ENCODE measurements at places on chromosomes 4 and X. TPM values are rescaled to one million over a fixed set of nuclear protein-coding genes. Genes with fewer than 3 reads are reported as not detected.

Gene MAGEA4
- not detected for polyA plus RNA-seq

- no peak for DNase-seq
These were observed 45.7 kb upstream of the SLC34A2 start for GRCh38 chr4:25609976-25610375.

- DNase-seq: no peak
These were observed 77.9 kb downstream of the DCTD start for GRCh38 chr4:182839256-182839655.

- DNase-seq: no peak
These were observed 177.6 kb downstream of the RNF150 start for GRCh38 chr4:140955641-140956040.

DNA sequence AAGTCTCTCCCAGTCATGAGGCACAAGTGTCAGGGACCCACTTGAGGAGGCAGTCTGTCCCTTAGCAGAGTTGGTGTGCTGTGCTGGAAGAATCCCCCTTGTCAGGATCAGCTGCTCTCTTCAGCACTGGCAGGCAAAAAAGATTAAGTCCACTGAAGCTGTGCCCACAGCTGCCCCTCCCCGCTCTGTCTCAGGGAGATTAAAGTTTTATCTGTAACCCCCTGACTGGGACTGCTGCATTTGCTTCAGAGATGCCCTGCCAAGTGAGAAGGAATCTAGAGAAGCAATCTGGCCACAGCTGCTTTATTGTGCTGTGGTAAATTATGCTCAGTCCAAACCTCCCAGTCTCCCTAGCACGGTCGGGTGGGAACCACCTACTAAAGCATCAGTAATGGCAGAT, 37.4 kb upstream of the HEPH start:
- DNase-seq: no peak

GRCh38 chr4:52999626-53000025, 137.5 kb downstream of the RASL11B start:
- DNase-seq: no peak
